T-helper 1 cell (primary cell): ENCODE measurements at places on chromosomes 16 and 17.

DNA sequence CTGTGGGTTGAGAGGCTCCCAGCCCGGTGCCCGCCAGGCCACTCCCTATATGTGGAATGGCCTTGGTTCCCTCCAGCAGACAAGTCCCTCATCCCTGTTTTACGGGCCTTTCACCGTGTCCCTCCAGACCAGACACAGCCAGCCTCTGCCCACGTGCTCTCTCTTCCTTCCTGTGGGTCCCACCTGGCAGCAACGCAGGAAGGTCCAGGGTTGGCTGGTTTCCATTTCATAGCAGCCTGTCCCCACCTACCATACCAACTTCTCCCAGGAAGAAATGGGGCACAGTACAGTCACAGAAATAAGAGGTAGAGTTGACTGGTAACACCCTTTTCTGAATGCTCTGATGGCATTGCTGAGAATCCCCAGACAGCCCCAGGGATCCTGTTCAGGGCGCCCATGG, 34.9 kb downstream of the PLD6 start:
- no peak for DNase-seq

- no peak for DNase-seq
Observed at GRCh38 chr16:50761267-50761666, 19.4 kb downstream of the CYLD start.

GRCh38 chr16:10078541-10078949, 103.7 kb downstream of the GRIN2A start:
- no peak for DNase-seq

DNA sequence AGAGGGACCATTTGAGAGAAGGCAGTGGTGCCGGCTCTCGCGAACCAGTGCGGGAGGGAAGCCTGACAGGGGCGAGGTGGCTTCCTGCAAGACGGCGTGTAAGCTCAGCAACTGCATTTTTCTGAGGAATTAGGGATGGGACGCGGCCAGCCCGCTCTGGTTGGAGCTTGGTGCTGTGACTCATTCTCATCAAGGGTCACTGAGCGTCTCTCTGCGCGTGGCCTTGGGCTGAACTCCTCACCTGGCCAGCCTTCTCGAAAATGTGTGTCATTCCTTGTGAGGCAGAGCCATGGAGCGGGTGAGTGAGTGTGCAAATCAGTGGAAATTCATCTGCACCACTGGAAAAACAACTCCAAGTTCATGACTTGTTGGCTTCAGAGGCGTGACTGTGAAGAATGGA, 52.8 kb downstream of the NTN1 start:
- DNase-seq: no peak

DNA sequence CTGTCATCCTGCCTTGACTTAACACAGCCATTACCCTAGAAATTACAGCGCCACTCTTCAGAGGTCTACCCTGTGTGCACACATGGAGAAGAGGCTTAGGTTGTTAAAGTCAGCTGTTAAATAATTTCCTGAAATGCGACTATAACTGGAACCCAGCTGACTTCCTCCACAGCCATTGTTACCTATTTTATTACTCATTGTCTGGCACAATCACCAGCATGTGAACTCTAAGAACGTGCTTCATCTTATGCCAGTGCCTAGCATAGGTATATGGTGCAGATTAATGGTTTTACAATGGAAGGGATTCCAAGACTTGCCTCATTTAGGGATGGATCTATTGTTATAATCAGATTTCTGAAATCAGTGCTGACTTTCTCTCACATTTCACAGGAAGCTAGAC, 11.9 kb downstream of the RDM1 start:
- no peak for DNase-seq

- DNase-seq: no peak
Observed at GRCh38 chr16:87848676-87849345, 20.5 kb downstream of the SLC7A5 start.

DNA sequence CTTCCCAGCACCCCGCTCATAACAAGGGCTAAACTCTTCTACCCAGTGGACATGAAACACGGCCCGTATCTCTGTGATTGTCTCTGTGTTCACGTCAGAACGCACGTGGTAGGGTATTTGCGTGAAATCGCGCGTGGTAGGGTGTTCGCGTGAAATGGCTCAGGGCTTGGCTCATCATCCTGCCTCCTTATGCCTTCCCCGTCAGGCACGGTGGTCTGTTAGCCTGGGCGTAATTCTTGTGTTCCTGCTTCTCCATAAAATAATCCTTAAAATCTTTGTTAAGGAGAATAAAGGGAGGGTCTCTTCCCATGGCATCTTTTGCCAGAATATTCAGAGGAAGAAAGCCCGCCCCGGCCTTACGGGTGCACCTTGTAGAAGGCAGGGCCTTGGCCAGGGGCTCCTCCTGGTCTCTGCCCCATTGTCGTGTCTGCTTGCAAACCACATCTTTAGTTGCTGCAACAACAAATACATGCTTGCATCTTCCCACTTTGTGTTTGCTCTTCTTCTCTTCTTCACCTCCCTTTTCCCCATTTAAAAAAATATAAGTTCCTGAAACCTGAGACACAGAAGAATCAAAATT, 116.7 kb upstream of the CHMP6 start:
- no peak for DNase-seq

GRCh38 chr16:56332464-56333079, 92.8 kb downstream of the AMFR start:
- DNase-seq: no peak

DNA sequence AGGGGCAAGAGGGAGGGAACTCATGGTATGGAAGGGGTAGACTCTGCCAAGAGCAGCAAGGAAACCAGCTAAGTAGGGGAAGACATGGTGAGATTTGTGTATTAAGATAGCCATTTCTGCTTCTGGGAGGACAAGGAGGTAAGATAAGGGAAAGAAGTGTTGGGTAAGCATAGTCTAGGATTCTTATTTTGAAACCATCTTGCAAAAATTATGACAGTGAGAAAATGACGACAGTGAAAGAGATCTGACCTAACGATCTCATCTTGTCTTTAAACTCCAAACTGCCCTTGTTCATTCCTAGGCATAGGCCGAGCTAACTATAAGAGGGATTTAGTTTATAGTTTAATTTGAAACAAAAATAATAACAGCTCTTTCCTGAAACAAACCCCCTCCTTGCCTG, 5.6 kb upstream of the RBL2 start:
- no peak for DNase-seq

GRCh38 chr16:48383009-48383876, 2.0 kb downstream of the SIAH1 start:
- DNase-seq: no peak

GRCh38 chr17:80198144-80198661, 21.9 kb downstream of the SGSH start:
- DNase-seq: no peak

GRCh38 chr16:1468426-1468810, 6.4 kb downstream of the CLCN7 start:
- no peak for DNase-seq

DNA sequence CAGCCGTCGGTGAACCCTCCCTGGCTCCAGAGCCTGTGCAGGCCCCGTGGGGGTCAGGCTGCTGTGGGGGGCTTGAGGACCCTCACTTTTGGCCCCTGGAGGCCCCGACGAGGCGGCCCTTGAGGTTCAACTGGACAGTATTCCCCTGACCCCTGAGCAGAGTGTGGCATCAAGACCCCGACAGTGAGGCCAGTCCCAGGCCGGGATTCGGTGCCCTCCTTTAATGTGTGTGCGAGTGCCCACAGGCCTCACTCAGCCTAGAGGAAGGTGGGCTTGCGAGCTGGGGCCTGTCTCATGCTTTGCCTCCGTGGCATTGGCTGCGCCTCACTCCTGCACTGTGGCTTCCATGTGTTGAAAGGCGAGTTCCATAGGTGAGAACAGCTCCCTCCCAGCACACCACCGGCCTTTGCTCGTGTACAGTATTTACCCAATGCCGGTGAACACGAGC, 94.5 kb downstream of the METRNL start:
- DNase-seq: no peak

DNA sequence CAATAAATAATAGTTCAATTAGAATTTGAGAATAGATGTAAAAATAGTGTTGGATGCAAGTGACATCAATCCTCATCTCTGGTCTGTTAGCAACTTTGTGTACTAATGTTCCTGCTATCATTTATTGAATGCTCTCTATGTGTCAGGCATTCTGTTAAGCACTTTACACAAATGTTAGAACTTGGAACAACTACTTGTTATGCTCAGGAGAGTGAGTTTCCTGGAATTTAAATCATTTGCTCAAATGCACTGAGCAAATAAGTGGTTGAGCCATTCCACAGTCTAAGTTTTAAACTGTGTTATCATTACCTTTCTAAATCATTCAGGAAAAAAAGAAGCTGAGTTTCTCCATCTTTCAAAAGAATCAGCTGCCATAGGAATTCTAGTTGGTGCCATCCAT, 1327.3 kb upstream of the GOT2 start:
- no peak for DNase-seq

DNA sequence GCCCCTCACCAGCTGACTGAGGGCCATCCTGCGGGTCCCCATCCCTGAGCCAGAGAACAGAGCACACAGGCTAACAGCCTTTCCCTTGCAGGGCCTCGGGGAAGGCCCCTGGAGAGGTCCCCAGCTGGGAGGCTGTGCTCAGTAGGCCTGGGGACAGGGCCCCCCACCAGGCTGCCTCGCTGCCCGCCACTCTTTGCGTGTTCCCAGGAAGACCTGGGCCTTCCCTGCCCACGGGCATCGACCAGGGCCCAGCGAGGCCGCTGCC, 785 bp downstream of the HID1 start:
- no peak for DNase-seq

DNA sequence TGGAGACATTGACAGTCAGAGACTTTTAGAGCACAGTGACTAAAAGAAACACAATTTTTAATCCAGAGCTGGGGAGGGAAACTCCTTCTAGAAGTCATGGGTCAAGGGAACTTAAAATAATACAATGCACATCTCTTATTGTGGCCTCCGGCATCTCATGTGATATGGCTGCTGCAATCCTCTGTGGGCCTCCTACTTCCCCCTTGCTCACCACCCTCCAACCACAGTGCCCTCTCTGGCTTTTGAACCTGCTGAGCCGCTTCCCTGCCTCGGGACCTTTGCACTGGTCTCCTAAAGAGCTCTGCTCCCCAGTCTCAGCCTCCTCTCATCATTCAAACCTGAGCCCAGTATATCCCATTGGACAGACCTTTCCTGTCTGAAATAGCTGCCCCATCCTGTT, 47.6 kb downstream of the HS3ST2 start:
- no peak for DNase-seq

DNA sequence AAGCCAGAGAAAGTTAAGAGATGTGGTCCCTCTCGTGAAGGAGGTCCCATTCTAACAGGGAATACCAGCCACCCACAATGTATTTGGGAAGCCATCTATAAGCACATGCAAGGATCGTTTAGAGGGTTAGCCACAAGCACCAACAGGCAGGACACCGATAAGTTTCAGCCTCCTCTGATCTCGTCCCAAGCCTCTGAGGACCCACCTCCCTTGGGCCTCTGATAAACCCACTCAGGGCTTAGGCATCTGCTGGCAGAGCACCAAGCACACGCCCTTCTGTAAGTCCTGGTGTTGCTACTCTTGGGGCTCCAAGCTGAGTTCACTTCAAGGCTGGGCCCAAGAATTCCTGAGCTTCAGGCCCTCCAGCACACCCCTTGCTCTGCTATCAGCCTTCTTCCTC, 5.4 kb upstream of the PNPO start:
- DNase-seq: no peak

DNA sequence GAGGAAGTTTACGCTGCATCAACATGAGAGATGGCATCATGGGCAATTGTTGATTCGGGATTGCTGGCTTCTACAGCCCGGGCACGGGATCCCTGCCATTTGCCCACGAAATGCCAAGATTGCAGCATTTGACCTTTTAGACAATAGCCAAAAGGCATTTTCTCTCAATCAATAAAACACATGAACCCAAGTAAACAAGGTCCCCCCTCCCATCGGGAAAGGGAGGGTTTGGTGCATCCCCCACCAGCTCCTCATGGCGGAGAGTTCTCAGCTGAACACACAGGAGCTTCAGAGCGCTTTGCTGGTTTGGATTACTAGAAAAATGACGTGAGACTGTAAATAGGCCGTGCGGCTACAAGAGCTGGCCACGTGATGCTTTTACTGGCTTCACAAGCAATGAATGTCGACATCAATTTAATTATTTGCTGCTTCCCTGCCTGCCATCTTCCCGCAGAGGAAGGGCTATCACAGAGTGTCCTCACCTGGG, 147.6 kb downstream of the C16orf95 start:
- DNase-seq: no peak

DNA sequence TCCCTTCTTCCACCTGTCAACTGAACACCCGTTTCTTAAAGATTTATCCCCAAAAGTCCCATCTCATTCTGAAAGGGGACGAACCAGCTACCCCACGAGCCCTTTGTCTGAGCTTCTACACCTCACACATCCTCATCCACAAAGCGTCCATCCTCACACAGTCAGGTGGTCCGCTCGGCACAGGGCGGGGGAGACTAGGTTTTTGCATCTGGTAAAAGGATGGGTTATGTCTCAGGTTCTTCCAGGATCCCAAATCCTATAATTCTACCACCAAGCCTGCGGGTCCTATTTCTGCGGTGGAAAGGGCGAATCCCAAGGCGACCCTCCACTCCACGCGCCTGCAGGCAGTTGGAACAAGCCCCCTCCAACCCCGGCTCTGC, 458 bp downstream of the GFOD2 start:
- no peak for DNase-seq

DNA sequence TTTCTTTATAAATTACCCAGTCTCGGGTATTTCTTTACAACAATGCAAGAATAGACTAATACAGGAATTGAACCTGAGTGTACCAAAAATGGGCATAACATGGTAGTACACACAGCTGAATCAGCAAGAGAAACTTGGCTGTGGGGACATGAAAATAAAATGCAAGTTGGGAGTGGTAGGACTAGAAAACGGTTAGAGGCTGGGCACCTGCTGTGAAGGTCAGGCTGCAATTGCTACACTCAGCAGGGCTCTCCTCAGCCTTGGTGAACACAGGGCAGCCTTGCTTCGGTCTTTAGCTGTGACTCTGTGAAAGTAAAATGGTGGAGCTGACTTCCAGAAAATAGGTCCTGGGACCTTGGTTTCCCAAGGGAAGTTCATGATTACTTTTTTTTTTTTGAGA, 45.6 kb downstream of the CNGB1 start:
- no peak for DNase-seq

DNA sequence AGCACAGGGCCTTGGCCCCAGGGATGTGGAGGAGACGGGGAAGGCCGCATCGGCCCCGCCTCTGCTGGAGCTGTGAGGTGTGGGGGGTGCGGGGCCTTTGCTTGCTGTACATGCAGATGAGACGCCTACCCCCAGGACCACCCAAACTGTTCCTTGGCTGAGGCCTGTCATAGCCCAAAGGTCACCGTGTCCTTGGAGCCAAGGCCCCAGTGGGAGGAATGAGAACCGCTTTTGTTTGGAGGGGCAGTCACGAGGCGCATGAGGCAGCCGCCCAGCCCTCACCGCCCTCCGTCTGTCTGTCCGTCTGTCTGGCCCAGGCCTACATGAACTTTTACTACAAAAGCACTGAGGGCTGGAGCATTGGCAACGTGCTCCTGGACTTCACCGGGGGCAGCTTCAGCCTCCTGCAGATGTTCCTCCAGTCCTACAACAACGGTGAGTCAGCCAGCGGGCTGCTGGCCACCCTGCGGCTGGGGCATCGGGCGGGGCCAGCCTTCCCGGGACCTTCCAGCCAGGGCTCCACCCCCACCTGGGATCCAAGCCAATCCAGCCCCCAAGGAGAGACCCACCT, 8.8 kb downstream of the TAX1BP3 start:
- no peak for DNase-seq
